CD4-positive, CD25-positive, alpha-beta regulatory T cell (primary cell): ENCODE measurements at places on chromosomes 12 and 14. TPM values are rescaled to one million over a fixed set of nuclear protein-coding genes. Genes with fewer than 3 reads are reported as not detected.

SIRT4 gene
- total RNA-seq = 0.79 TPM

BTBD6 gene
- 39.4 TPM for total RNA-seq

ACVRL1 gene
- total RNA-seq = not detected

ZC3H10 gene
- total RNA-seq = 11.0 TPM

NDRG2 gene
- total RNA-seq = 15.7 TPM

PAX9 gene
- total RNA-seq = 0.42 TPM

DCN gene
- total RNA-seq = not detected

AQP6 gene
- not detected for total RNA-seq

ADAM21 gene
- total RNA-seq = not detected

CD163 gene
- not detected for total RNA-seq

COL2A1 gene
- not detected for total RNA-seq

GPR84 gene
- not detected for total RNA-seq

KRT83 gene
- not detected for total RNA-seq

FAIM2 gene
- total RNA-seq = 0.10 TPM

ANAPC5 gene
- 128 TPM for total RNA-seq

PRR13 gene
- 187 TPM for total RNA-seq

CPNE6 gene
- total RNA-seq = not detected

DNAH10 gene
- total RNA-seq = 0.02 TPM

HEBP1 gene
- 12.1 TPM for total RNA-seq

CLEC1A gene
- not detected for total RNA-seq

PFDN5 gene
- 506 TPM for total RNA-seq

ADGRD1 gene
- not detected for total RNA-seq

ADCY6 gene
- total RNA-seq = 0.12 TPM

PPM1H gene
- total RNA-seq = 0.99 TPM

RPGRIP1 gene
- total RNA-seq = not detected

CD4 gene
- 224 TPM for total RNA-seq

SYCP3 gene
- 0.27 TPM for total RNA-seq

MYH6 gene
- total RNA-seq = not detected

SLC17A8 gene
- total RNA-seq = not detected

CLEC1B gene
- 2.6 TPM for total RNA-seq

DBX2 gene
- total RNA-seq = not detected

PLEK2 gene
- total RNA-seq = not detected

INHBC gene
- total RNA-seq = not detected

MSRB3 gene
- total RNA-seq = 1.8 TPM

SLC38A4 gene
- total RNA-seq = not detected

KLHL33 gene
- total RNA-seq = 0.72 TPM

NEK9 gene
- 58.4 TPM for total RNA-seq
